ENCODE measurements at places on chromosomes 5 and 9. TPM values are rescaled to one million over a fixed set of nuclear protein-coding genes. Genes with fewer than 3 reads are reported as not detected.

SOX30 gene
- total RNA-seq, result not detected

EGFLAM gene
- 9.3 TPM for total RNA-seq

FYB1 gene
- total RNA-seq, result 0.32 TPM

GRCh38 chr9:129006328-129007034, 21.6 kb downstream of the SH3GLB2 start:
- H3K36me3 ChIP-seq, result peaks cover 61% of the 10 kb centered on the region
- peak; percentile 73 for DNase-seq
- H3K4me1 ChIP-seq, result no peaks in the 10 kb centered on the region
- H3K27ac ChIP-seq, result no peak overlapping the region
- H3K27me3 ChIP-seq, result no peaks in the 10 kb centered on the region

GRCh38 chr9:93505541-93506132, 52.3 kb upstream of the FAM120AOS start:
- no peak for DNase-seq
- H3K4me1 ChIP-seq, result peaks cover 56% of the 10 kb centered on the region
- no peak overlapping the region for H3K4me3 ChIP-seq
- no peaks in the 10 kb centered on the region for H3K27me3 ChIP-seq

GRCh38 chr5:1526681-1527131, 2.9 kb upstream of the LPCAT1 start:
- peaks cover 13% of the 10 kb centered on the region for H3K27me3 ChIP-seq
- peaks cover 12% of the 10 kb centered on the region for H3K4me1 ChIP-seq
- H3K36me3 ChIP-seq, result no peaks in the 10 kb centered on the region

- no peaks in the 10 kb centered on the region for H3K36me3 ChIP-seq
- H3K27ac ChIP-seq, result no peak overlapping the region
- peaks cover 10% of the 10 kb centered on the region for H3K4me1 ChIP-seq
- no peak overlapping the region for H3K4me3 ChIP-seq
- DNase-seq, result no peak
- no peaks in the 10 kb centered on the region for H3K27me3 ChIP-seq
Measured at GRCh38 chr5:110049816-110050215, 360.1 kb downstream of the MAN2A1 start.

DNA sequence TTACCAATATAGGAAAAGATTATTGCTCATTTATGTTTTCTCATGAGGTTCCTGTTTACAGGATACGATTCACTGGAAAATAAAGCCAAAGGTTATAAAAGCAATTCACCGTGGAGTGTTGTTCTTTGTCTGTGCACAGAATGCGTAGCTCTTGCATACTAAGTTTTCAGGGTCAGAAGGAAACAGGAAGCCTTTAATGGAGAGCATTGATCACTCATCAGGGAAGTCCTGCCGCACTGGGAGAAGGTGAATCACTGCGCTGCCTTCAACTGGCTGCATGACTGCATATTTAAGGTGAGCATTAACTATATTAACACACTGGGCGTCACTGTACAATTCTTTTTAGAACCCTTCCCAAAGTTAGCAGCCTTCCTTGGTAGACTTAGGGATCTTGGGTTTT, 74.1 kb upstream of the SYK start:
- no peaks in the 10 kb centered on the region for H3K4me1 ChIP-seq
- H3K4me3 ChIP-seq, result no peak overlapping the region
- H3K36me3 ChIP-seq, result no peaks in the 10 kb centered on the region
- peaks cover 70% of the 10 kb centered on the region for H3K27me3 ChIP-seq

GRCh38 chr9:114476891-114477469, 28.3 kb downstream of the WHRN start:
- H3K36me3 ChIP-seq, result no peaks in the 10 kb centered on the region
- peaks cover 11% of the 10 kb centered on the region for H3K4me1 ChIP-seq
- H3K27ac ChIP-seq, result no peak overlapping the region
- H3K27me3 ChIP-seq, result no peaks in the 10 kb centered on the region

DNA sequence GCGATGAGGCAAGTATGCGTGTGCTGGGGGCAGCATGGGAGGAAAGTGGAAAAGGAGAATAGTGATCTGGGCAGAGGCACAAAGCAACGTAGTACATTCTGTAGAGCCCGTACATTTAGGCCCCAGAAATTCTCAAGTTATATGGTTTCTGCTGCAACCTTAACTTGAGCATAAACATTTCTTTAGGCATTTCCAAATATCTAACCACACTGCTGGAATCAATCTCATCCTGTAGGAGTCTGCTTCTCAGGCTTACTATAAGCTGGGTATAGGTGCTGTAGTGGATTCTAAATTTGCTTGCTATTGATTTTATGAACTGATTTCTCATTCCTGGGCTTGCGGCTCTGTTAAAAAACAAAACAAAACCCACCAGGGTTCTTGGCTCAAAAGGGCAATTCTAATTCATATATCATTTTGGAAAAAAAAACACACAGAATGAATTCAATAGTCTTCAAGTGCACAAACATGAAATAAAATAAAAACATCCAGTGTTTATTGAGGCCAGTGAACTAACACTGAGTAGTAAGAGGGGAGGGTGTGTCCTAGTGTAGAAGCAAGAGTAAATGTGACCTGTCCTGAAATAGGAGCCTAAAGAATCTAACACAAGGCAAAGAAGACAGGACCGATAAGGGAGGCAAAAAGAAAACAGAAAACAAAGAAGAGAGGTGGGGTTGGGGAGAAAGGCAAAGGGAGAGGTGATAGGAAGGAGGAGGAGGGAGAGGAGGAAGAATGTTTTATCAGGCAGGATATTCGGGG, 145.5 kb upstream of the LHFPL2 start:
- no peaks in the 10 kb centered on the region for H3K27me3 ChIP-seq
- H3K27ac ChIP-seq, result no peak overlapping the region
- DNase-seq, result no peak

- H3K27ac ChIP-seq, result no peak overlapping the region
- no peaks in the 10 kb centered on the region for H3K27me3 ChIP-seq
- H3K4me3 ChIP-seq, result no peak overlapping the region
- H3K4me1 ChIP-seq, result no peaks in the 10 kb centered on the region
Measured at GRCh38 chr9:129558551-129559505, 62.1 kb downstream of the C9orf50 start.

- H3K27ac ChIP-seq, result peak overlapping the region; percentile 83
- H3K4me3 ChIP-seq, result no peak overlapping the region
- H3K36me3 ChIP-seq, result no peaks in the 10 kb centered on the region
- no peak for DNase-seq
- H3K27me3 ChIP-seq, result no peaks in the 10 kb centered on the region
Measured at GRCh38 chr9:133887540-133888047, 104.5 kb downstream of the VAV2 start.

DNA sequence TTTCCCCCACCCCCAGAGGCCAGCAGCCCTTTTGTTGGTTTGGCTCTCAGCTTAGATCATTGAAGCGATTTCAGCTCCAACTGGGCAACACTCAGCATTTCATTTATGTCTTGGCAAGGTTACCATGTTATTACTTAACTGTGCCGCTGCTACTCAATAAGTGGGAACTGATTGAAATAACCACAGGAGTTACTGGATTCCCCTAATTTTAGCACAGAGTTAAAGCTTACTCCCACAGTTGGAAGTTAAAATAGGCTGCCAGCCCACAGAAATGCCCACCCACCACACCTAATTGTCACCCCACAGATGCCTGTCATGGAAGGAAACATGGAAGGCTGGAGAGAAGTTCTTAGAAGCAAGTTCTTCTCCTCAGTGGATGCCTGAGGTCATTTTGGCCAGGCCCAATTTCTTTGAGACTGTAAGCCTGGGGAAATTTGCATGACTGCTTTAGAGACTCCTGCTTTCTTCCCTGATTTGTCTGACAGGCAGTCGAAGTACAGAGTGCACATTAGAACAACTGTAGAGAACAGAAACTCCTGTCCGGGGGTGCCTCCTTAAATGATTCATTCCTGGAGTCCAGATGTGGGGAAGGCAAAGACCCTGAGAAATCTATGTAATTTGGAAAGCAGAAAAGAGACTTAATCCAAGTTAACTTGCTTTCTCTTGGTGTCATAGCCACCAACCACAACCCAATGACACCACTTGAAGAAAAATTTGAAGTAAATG, 370.0 kb downstream of the ZSWIM6 start:
- no peaks in the 10 kb centered on the region for H3K27me3 ChIP-seq
- DNase-seq, result no peak
- no peak overlapping the region for H3K4me3 ChIP-seq
